ENCODE measurements at places on chromosomes 5 and 9.

DNA sequence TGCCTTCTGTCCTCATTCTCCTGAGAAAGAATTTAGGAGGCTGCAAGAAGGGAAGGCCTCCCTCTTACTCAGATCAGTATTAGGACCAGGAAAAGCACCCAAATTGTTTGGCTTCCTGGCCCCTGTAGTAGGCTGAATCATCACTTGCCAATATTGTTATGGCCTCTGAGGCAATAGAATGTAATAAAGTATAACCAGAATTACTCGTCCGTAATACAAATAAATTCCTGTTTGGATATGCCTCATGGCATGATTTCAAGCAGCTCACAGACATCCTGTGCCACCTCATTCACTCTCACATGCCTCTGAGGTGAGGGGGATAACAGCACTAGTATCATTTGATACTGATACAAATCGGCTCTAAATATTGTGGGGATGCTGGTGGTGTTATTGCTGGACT is 427.3 kb downstream of the ISL1 start:
- DNase-seq = no peak

GRCh38 chr9:128286440-128286839 is 10.4 kb downstream of the SWI5 start:
- no peak for DNase-seq

DNA sequence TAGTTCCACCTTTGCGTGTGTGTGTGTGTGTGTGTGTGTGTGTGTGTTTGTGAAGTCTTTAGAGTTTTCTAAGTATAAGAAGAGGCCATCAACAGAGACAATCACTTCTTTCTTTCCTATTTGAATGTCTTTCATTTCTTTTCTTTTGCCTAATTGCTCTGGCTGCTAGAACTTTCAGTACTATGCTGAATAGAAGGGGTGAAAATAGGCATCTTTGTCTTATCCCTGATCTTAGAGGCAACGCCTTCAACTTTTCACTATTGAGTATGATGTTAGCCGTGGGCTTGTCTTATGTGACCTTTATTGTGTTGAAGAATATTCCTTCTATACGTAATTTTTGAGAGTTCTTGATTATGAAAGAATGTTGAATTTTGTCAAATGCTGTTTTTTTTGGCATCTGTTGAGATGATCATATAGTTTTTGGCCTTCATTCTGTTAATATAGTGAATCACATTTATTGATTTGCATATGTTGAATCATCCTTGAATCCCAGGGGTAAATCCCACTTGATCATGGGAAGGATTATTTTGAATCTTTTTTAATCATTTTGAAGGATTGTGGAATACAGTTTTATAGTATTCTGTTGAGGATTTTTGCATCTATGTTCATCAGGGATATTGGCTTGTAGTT is 134.8 kb upstream of the CD180 start:
- DNase-seq = no peak

- DNase-seq = no peak
Measured at GRCh38 chr9:7481570-7481969, 318.0 kb downstream of the DMAC1 start.

GRCh38 chr5:179140293-179140692 is 80.1 kb downstream of the ZNF354C start:
- no peak for DNase-seq

- no peak for DNase-seq
Measured at GRCh38 chr9:466747-467146, 252.1 kb downstream of the DOCK8 start.

GRCh38 chr5:169904059-169904458 is 76.2 kb downstream of the INSYN2B start:
- no peak for DNase-seq

- DNase-seq = no peak
Measured at GRCh38 chr9:98612061-98612752, 96.5 kb downstream of the GABBR2 start.

GRCh38 chr9:677461-678097 is 163.9 kb upstream of the DMRT1 start:
- no peak for DNase-seq

GRCh38 chr5:73892806-73893205 is 266.8 kb downstream of the ARHGEF28 start:
- no peak for DNase-seq

GRCh38 chr5:89346573-89346972 is 463.6 kb upstream of the MEF2C start:
- no peak for DNase-seq

GRCh38 chr5:114924769-114925168 is 244.9 kb downstream of the TRIM36 start:
- no peak for DNase-seq

GRCh38 chr5:128706269-128706668 is 168.2 kb upstream of the FBN2 start:
- no peak for DNase-seq
